ENCODE measurements at places on chromosomes 4 and X.

GRCh38 chr4:6272863-6273660, 3.4 kb downstream of the WFS1 start:
- DNase-seq: no peak

GRCh38 chr4:10981576-10981975, 297.0 kb upstream of the CLNK start:
- no peak for DNase-seq

DNA sequence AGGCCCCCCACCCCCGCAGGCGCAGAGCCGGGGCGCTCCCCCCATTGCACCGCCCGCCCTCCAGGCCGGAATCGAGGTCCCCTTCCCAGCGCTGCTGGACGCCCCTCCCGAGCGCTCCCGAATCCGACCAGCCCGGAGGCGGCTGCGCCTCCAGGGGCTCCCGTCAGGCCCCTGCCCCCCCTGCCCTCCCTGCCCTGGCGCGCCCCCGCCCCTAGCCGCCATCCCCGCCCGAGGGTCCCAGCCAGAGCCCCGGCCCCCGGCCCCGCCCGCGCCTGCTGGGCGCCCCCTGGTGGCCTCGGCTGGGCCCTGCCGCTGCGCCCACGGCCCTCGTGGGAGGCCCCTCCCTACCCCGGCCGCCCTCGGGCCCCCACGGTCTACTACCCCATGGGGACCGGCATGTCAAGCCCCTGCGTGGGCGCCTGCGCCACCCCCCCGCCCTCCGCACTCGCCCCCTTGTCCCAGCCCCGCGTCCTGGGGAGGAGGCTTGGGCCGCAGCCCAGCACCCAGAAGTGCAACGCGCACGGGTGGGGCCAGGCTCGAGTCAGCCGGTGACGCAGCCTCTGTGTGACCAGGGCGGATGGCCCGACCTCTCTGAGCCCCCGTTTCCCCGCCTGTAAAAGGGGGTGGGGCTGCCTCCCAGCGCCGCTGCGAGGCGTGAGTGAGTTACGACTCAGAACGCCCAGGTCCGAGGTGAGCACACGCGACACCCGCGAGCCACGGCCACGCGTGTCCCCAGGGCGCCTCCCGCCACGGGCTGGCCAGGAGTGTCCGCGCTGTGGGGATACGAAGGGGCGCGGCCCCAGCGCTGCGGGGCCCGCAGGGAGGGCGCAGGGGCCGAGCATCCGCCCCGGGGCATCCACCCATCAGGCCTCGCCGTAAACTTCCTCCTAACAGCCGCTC, 104.9 kb downstream of the FAM53A start:
- DNase-seq: peak; percentile 70

GRCh38 chr4:168710353-168710946, 213.6 kb downstream of the PALLD start:
- no peak for DNase-seq

DNA sequence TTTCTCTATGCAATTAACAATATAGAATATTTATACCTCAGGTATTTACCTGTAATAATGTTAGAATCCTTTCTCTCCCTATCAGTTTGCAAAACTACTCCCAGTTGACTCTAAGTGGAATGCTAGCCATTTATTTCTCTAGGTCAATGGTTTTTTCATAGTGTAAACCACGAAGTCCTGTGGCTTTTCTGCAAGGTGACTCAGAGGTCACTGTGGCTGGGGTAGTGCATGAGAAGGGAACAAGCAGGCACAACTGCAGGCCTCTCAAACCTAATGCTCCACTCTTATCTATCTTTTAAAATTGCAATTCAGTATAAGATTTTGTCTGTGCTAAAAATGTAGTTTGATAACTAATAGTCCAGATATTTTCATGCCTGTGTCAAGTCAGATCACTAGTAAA, 159.4 kb downstream of the ANTXR2 start:
- no peak for DNase-seq

GRCh38 chrX:121479406-121479805, 432.0 kb downstream of the GLUD2 start:
- DNase-seq: no peak

DNA sequence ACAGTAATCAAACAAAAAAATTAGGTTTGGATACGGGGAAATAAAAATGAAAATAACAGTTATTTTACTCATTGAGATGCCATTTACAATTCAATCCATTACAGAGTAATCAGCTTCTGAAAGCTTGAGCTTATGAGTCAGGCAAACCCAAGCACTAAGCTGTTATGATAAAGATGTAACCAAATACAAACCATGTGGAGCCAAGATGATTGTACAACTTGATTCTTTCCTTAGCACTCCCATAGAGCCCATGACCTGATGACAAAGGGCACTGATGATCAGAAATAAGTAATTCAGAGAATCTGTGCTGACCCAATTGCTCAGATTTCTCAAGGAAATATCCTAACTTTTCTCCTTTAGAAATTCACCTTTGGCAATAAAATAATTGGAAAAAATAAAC, 40.5 kb upstream of the PRKG2 start:
- no peak for DNase-seq

- DNase-seq: no peak
Observed at GRCh38 chrX:79524642-79525041, 157.5 kb upstream of the ITM2A start.

- DNase-seq: no peak
Observed at GRCh38 chrX:80808881-80809411, 731 bp downstream of the BRWD3 start.

- DNase-seq: no peak
Observed at GRCh38 chr4:70734168-70734954, 12.6 kb downstream of the RUFY3 start.

GRCh38 chrX:153611298-153612095, 12.6 kb upstream of the CCNQ start:
- DNase-seq: no peak

GRCh38 chr4:118865091-118865708, 23.5 kb upstream of the SYNPO2 start:
- no peak for DNase-seq

- DNase-seq: no peak
Observed at GRCh38 chr4:22593933-22594332, 78.1 kb upstream of the ADGRA3 start.

- DNase-seq: no peak
Observed at GRCh38 chrX:110491846-110492620, 133.4 kb downstream of the RTL9 start.

DNA sequence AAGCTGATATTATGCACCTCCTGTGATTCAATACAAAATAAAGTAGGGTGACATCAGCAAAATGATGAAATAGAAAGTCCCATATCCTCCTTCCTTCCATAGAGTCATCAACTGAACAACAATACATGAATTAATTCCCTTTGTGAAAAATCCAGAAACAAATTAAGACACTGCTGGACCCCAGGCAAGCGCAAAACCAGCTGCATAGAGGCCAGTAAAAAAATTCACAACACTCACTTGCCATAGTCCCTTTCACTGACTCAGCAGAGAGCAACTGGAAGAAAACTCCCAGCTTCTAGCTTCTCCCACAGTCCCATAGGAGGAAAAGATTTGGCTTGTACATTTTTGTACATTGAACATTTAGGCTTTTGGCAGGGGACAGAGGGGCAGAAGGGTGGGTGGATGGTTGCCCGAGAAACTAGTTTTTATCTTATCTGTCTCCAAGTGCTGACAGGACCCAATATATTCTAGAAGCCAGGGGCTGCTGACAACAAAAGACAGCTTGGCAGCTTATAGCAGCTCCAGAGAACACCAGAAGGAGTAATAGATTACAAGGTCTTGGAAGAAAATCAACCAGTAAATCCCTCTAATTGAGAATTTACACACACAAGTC, 124.6 kb downstream of the NDST3 start:
- no peak for DNase-seq

GRCh38 chr4:114997576-114998247, 115.7 kb downstream of the NDST4 start:
- DNase-seq: no peak

DNA sequence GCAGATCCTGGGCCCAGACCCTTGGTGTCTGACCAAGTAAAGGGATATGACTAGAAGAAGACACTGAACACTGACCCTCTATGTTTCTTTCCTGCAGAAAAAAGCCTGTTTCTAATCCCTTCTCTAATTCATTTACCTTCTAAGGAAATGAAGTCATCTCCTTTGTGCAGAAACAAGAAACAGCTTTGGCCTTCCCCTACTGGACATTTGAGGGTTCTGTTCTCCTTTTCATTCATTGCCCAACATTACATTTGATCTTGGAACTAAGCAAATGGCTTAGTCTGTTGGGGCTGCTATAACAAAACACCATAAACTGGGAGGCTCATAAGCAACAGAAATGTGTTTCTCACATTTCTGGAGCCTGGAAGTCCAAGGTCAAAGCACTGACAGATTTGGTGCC, 20.0 kb downstream of the HCCS start:
- no peak for DNase-seq

GRCh38 chrX:49840679-49841078, 11.6 kb downstream of the PAGE4 start:
- DNase-seq: peak; percentile 1

- no peak for DNase-seq
Observed at GRCh38 chrX:129980540-129981199, 1.8 kb upstream of the BCORL1 start.

DNA sequence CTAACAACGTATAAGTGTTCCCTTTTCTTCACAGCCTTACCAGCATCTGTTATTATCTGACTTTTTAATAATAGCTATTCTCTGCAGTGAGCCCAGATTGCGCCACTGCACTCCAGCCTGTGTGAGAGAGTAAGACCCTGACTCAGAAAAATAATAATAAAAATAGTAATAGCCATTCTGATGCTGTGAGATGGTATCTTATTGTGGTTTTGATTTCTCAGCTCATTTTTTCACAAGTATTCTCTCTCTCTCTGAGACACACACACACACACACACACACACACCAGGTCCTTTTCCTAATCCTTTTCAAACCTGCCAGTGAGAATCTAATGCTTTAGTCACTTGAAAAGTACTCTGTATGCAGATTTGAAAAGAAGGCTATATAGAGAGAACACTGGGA, 89.8 kb downstream of the CHIC2 start:
- no peak for DNase-seq

DNA sequence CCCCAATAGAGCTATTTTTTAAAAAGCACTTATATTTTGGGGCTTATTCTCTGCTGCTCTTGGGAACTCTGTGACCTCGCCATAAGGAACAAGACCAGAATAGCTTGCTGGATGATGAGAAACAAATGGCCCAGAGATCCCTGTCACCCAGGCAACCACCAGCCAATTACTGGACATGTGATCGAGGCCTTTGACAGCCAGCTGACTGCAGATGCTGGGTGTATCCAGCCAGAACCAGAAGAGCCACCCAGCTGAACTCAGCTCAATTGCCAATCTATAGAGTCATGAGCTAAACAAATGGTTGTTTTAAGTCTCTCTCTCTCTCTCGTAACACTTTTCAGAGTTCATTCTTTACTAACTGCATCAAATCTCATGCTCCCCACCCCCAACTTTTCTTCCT, 24.4 kb upstream of the CITED1 start:
- no peak for DNase-seq

DNA sequence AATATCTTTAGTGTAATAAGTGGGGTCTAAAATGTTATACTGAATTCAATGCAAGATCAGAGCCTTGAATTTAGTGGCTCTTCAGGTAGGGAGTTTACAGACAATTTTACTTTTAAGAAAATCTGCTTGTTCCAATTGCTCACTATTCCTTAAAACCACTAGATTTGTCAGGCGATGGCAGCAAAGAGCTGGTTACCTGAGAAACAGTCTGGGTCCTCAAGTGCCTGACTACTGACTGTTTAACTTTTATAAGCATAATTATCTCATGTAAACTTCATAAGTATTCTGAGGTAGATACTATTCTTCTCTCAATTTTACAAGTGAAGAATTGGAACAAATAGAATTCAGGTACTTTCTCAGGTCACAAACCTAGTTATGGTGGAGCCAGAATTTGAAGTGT, 84.3 kb downstream of the RRAGB start:
- no peak for DNase-seq
